ENCODE measurements at places on chromosomes 11 and 22. TPM values are rescaled to one million over a fixed set of nuclear protein-coding genes. Genes with fewer than 3 reads are reported as not detected.

SDF2L1 gene
- total RNA-seq = 14.1 TPM

SLCO2B1 gene
- 25.4 TPM for total RNA-seq

FBLN1 gene
- 260 TPM for total RNA-seq

OPCML gene
- 16.6 TPM for total RNA-seq

IL10RA gene
- total RNA-seq = 7.2 TPM

TMEM191B gene
- total RNA-seq = 3.4 TPM

NLRP14 gene
- total RNA-seq = 1.2 TPM

FAM111A gene
- 34.8 TPM for total RNA-seq

GRM5 gene
- total RNA-seq = 19.7 TPM

TIGD3 gene
- total RNA-seq = 1.4 TPM

PKNOX2 gene
- 10.6 TPM for total RNA-seq

TTC17 gene
- 122 TPM for total RNA-seq

RIMBP3C gene
- total RNA-seq = 0.30 TPM

ATXN10 gene
- 292 TPM for total RNA-seq

PDE2A gene
- total RNA-seq = 16.6 TPM

NRGN gene
- 1.5 TPM for total RNA-seq

INCENP gene
- 19.9 TPM for total RNA-seq

SHISA8 gene
- 0.40 TPM for total RNA-seq

TBX1 gene
- total RNA-seq = 1.3 TPM

CYB5R3 gene
- total RNA-seq = 30.1 TPM

CLDN25 gene
- not detected for total RNA-seq

A4GALT gene
- 5.0 TPM for total RNA-seq

SLC7A4 gene
- 4.1 TPM for total RNA-seq

NXPE4 gene
- total RNA-seq = not detected

TSPAN18 gene
- total RNA-seq = 49.1 TPM

SMC1B gene
- total RNA-seq = 0.11 TPM

PRR33 gene
- not detected for total RNA-seq

OR52N4 gene
- 0.20 TPM for total RNA-seq

CLDN5 gene
- total RNA-seq = 203 TPM

APOBEC3H gene
- not detected for total RNA-seq

SCARF2 gene
- total RNA-seq = 10.6 TPM

MFRP gene
- not detected for total RNA-seq

ARHGAP42 gene
- 35.6 TPM for total RNA-seq

TMA7B gene
- not detected for total RNA-seq

TMEM191C gene
- 4.7 TPM for total RNA-seq

KCNQ1 gene
- 0.83 TPM for total RNA-seq

RTN4RL2 gene
- total RNA-seq = 0.59 TPM

CHID1 gene
- 36.1 TPM for total RNA-seq

TMEM86A gene
- total RNA-seq = 6.6 TPM

KMT5B gene
- total RNA-seq = 62.8 TPM

OR51M1 gene
- not detected for total RNA-seq

ANGPTL5 gene
- 4.7 TPM for total RNA-seq

C22orf42 gene
- 2.8 TPM for total RNA-seq

C11orf87 gene
- 56.1 TPM for total RNA-seq

GAL3ST1 gene
- total RNA-seq = 12.2 TPM

TMPRSS6 gene
- not detected for total RNA-seq

POU2AF3 gene
- 0.20 TPM for total RNA-seq

GRIK4 gene
- 6.1 TPM for total RNA-seq

CHEK1 gene
- total RNA-seq = 15.4 TPM

MYOD1 gene
- not detected for total RNA-seq

MS4A6E gene
- total RNA-seq = not detected
